ENCODE measurements at places on chromosomes 13 and 19. TPM values are rescaled to one million over a fixed set of nuclear protein-coding genes. Genes with fewer than 3 reads are reported as not detected.

Gene LILRB3
- total RNA-seq, result not detected

Gene ZNF471
- 12.6 TPM for total RNA-seq

Gene CYP2F1
- total RNA-seq, result not detected

Gene MCEMP1
- total RNA-seq, result not detected

Gene BORA
- total RNA-seq, result 1.6 TPM

Gene SBK2
- 0.41 TPM for total RNA-seq

Gene CKAP2
- total RNA-seq, result 20.8 TPM

Gene KLK8
- not detected for total RNA-seq

Gene GSX1
- 0.41 TPM for total RNA-seq

Gene FXYD5
- total RNA-seq, result not detected

Gene CACNG6
- under 0.01 TPM for total RNA-seq

DNA sequence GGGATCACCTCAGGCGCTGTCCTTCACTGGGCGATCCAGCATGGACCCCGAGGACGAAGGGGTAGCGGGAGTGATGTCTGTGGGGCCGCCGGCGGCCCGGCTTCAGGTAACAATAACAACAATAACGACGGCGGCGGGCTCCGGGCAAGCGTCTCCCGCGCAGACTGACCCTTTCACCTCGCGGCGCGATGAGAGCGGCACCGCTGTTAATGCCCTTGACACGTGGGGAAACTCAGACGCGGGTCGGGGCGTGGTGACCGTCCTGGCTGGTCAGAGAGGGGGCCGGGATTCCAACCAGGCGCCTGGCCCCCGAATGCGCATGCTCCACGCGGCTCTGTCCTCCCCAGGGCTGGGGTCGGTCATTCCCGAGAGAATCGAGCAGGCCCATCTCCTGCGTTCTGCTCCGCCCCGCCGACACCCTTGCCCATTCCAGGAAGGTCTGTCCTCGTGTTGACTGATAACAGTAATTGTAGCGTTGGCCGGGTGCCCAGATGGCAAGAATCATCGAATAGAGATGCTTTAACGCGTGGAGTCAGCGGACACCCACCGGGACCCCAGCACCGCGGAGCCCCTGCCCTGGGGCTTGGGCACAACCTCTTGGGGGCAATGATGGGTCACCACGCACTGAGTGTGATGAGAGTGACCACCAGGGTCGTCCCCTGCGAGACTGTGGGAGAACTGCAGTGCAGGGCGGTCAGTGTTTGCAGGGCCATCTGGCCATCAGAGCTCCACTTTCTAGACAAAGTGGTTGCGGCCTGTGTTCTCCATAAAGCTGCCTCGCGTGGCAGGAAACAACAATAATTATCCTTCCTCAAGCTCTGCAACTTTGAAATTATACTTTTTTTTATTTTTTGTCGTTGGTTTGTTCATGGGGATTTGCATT, 528 bp downstream of the ZNF8 start:
- DNase-seq, result peak; percentile 64

GRCh38 chr13:92535222-92536006, 691.2 kb upstream of the GPC6 start:
- DNase-seq, result no peak

- no peak for DNase-seq
Measured at GRCh38 chr19:47036097-47036651, 12.2 kb downstream of the TMEM160 start.

- no peak for DNase-seq
Measured at GRCh38 chr19:10520652-10521318, 3.5 kb upstream of the S1PR5 start.

- no peak for DNase-seq
Measured at GRCh38 chr19:17610384-17610783, 54.9 kb downstream of the COLGALT1 start.

GRCh38 chr13:97316390-97316789, 94.3 kb downstream of the MBNL2 start:
- DNase-seq, result no peak

DNA sequence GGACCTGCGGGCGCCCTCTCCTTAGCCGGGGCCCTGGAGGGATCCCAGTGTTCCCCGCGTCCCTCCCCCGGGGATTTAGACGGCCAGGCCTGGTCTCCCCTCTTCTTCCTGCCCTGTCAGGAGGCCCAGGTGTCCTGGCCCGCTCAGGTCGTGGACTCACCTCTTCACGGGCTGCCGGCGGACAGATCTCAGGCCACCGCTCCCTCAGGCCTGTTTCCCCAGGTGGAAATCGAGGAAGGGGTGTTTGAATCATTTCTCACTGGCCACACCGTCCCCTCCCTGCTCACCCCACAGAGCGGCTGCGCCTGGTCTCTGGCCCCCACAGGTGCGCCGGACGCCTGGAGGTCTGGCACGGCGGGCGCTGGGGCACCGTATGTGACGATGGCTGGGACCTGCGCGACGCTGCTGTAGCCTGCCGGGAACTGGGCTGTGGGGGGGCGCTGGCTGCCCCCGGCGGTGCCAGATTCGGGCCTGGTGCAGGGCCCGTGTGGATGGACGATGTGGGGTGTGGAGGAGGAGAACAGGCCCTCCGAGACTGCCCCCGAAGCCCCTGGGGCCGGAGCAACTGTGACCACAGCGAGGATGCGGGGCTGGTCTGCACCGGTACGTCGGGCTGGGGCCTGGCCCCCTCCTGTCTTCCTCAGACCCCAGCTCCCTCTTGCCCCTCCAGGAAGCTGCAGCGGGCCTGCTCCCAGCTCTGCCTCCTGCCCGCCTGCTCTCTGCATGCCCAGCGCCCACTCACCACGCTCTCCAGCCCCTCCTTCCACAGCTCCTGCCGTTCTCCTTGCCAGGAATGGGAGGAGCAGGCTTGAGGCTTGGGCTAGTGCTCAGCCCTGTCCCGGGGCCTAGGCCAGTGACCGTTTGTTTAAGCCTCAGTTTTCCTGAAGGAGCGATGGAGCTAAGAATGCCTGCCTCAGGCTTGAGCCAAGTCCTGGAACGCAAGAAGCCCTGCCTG, 2.5 kb downstream of the SSC5D start:
- no peak for DNase-seq

DNA sequence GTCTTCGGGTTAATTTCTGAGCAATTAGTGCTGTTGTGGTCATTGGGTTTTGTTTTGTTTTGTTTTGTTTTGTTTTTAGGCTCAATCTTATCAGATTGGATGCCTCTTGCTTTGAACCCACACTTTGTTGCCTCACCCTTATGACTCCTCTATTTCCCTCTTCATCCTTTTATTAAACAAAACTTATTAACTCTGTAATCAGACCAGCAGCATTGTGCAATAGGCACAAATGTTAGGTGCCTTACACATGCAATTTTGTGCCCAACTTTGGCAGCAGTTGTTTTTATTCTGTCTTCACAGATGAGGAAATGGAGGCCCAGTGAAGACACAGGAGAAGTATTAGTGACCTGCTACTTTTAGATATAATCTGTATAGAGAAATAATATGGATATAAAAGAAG, 377.7 kb downstream of the KCNRG start:
- no peak for DNase-seq

DNA sequence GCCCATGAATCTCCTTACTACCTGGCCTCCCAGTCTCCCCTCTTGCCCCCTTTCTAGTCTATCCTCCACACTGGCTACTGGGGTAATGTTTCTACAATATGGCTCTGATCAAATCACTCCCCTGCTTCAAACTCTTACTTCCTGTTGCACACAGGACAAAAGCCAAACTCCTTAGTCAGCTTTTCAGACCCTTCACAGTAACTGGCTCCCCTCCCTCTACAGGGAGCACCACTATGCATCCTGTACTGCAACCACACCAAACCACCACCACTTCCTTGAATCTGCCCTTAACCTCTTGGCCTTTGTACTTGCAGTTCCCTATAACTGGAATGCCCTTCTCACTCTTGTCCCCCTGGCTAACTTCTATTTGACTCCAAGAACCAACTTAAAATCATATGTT, 32.2 kb downstream of the DEDD2 start:
- DNase-seq, result no peak

DNA sequence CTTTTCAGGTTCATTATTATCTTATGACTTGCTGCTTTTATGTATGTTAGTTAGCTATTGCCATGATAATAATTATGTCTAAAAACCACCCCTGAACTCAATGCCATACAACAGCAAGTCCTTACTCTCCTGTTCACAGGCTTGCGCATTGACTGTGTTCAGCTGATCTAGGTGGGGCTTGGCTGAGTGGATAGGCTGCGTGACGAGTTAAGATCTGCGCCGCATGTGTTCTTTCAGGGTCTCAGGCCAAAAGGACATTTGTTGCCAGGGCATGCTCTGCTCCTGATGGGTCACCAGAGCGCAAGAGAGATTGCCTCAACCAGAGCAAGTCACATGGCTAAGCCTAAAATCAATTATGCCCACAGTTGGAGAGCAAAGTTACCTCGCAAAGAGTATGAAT, 859 bp downstream of the ZNF568 start:
- DNase-seq, result no peak

DNA sequence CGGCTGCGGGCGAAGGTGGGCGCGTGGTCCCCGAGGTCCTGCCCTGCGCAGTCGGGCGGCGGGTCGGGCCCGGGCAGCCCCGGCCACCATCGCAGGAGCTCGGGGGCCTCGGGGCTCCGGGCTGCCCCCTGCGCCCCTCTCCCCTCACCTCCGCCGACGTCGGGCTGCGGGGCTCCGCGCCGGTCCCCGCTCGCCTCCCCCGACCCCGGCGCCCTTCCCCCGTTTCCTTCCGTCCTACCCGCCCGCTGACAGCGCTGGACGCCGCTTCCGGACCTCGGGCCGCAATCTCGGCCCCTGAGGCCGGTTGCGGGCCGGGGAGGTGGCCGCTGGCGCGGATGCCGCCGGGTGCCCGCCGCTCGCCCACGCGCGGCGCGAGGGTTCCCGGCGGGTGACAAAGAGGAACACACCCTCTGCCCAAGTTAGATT, 720 bp downstream of the FARP1 start:
- peak; percentile 26 for DNase-seq

- no peak for DNase-seq
Measured at GRCh38 chr13:25266706-25267105, 20.6 kb downstream of the MTMR6 start.

GRCh38 chr13:110651726-110652230, 36.4 kb downstream of the NAXD start:
- DNase-seq, result no peak

GRCh38 chr13:39822437-39822836, 167.0 kb downstream of the COG6 start:
- no peak for DNase-seq

DNA sequence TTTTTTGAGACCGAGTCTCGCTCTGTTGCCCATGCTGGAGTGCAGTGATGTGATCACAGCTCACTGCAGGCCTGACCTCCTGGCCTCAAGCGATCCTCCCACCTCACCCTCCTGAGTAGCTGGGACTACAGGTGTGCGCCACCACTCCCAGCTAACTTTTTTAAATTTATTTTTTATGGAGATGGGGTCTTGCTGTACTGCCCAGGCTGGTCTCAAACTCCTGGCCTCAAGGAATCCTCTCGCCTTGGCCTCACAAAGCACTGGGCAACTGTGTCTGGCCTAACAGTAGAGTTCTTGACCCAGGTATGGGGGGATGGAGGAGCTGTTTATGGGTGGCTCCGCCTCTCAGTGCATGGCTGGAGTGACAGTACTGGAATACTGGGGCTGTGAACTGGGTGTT, 59.6 kb downstream of the SMARCA4 start:
- DNase-seq, result no peak

DNA sequence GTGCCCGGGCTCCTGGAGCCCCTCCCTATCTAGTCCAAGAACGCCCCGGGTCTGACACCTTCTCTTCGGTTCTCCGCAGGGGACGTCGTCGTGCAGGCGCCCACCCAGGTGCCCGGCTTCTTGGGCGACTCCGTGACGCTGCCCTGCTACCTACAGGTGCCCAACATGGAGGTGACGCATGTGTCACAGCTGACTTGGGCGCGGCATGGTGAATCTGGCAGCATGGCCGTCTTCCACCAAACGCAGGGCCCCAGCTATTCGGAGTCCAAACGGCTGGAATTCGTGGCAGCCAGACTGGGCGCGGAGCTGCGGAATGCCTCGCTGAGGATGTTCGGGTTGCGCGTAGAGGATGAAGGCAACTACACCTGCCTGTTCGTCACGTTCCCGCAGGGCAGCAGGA, 3.4 kb downstream of the PVR start:
- DNase-seq, result no peak

DNA sequence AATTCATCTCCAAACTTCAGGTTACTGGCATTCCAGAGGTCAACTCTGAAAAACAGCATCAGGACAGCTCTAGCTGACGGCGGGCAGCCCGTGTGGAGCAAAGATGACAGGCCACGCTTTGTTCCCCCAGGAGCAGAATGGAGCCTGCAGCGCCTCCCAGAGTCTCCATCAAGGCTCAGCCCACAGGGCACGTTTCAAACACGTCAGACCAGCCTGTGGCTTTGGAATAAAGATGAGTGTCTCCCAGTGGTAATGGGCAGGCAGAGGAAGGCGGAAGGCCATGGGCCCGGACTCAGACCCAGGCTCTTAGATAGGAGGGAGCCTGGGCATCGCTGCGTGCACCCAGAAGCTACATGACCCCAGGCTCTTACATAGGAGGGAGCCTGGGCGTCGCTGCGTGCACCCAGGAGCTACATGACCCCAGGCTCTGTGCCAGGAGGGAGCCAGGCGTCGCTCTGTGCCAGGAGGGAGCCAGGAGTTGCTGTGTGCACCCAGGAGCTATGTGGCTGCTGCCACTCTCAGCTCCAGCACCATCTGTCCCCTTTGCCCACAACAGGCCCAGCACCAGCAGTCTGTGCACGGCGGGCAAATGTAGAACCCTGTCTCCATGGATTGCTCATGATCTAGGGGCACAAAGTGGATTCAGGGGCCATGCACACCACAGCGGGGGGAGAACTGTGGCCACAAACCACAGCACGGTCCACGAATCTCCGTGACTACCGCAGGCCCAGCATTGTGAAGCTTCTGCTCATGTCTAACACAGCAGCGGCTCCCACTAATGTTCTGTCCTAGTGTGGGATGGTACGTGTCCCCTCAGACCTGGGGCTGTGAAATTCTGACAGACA, 47.8 kb upstream of the C13orf46 start:
- no peak for DNase-seq

- DNase-seq, result no peak
Measured at GRCh38 chr19:6047741-6048251, 62.5 kb downstream of the RFX2 start.

DNA sequence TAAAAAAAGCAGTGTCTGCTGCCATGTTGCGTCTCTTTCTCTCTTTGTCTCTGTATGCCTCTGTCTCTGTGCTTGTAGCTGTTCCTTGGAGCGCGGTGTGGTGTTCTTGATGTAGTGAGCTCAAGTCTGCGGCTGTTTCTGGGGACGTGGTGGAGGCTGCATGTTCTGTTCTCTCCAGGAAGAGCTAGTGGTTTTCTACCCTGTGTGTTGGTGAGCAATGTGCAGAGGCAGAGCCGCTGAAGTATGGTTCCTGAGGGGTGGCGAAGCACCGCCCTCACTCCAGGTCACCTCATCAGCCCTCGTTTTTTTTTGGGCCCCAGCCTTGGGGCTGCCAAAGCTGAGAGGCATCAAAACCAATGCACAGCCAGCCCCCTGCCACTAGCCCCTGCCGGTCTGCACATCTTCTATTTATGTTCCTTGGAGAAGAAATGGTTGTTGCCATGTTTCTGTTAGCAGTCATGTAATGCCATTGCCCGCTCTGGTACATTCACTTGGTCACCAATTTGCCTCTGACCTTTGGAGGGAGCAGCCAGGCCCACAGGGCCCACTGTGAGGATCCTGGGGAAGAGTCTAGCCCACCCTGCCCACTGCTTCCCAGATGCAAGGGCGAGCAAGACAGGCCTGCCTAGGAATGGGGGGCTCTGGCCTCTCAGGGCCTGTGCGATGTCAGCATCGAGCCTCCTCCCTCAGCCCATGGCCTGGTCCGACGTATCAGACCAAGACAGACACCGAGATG, 7.2 kb downstream of the HNRNPL start:
- no peak for DNase-seq

GRCh38 chr13:28340272-28340793, 154.6 kb downstream of the FLT1 start:
- no peak for DNase-seq

- DNase-seq, result no peak
Measured at GRCh38 chr19:8242211-8242821, 33.1 kb downstream of the CERS4 start.

Data from frontal cortex (tissue), 4 donors.